Epithelial cell of prostate (primary cell): ENCODE measurements at places on chromosomes 3 and 15.

- DNase-seq = no peak
These were observed 98.5 kb upstream of the CCDC80 start for GRCh38 chr3:112739252-112739965.

GRCh38 chr3:1696669-1697275 lies 401.9 kb upstream of the CNTN4 start:
- DNase-seq = no peak

GRCh38 chr15:71261418-71261817 lies 146.1 kb downstream of the THSD4 start:
- DNase-seq = no peak

DNA sequence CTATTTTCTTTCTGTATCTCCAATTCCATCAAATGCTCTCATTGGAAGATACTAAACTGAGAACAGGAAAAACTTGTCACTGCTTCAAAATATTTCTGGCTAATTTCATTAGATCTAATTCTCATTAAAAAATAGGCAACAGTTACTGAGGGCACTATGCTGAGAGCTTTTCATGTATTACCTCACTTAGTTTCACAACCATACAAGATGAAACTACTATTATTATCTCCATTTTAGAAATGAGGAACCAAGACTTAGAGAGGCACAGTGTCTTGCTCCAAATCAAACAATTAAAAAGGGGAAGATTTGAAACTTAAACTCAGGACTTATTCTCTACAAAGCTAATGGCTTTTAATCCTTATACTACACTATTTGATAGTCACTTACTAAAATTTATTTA lies 7.2 kb upstream of the OTOL1 start:
- no peak for DNase-seq

GRCh38 chr3:20741381-20741780 lies 555.4 kb upstream of the SGO1 start:
- DNase-seq = no peak

- DNase-seq = no peak
These were observed 225.4 kb upstream of the SOX2 start for GRCh38 chr3:181486141-181486885.

DNA sequence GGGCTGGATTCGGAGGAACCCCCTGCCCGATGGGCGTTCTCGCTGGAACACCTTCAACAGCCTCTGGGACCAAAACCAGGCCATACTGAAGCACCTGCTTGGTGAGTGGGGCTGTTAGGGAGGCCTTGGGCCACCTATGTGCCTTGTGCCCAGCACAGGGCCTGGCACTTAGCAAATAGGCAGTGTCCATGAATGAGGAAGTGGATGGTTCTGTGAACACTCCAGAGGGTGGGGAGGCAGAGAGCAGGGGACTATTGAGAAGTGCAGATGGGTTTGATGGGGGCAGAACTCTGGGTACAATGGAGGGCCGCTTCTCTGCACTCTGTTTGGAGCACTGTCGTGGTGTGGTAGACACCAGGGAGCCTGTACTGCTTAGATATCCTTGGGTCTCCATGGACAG lies 1.5 kb downstream of the ECE2 start:
- no peak for DNase-seq

GRCh38 chr15:56931639-56932508 lies 13.4 kb downstream of the TCF12 start:
- no peak for DNase-seq

- no peak for DNase-seq
These were observed 35.7 kb downstream of the GPR176 start for GRCh38 chr15:39884351-39884750.

DNA sequence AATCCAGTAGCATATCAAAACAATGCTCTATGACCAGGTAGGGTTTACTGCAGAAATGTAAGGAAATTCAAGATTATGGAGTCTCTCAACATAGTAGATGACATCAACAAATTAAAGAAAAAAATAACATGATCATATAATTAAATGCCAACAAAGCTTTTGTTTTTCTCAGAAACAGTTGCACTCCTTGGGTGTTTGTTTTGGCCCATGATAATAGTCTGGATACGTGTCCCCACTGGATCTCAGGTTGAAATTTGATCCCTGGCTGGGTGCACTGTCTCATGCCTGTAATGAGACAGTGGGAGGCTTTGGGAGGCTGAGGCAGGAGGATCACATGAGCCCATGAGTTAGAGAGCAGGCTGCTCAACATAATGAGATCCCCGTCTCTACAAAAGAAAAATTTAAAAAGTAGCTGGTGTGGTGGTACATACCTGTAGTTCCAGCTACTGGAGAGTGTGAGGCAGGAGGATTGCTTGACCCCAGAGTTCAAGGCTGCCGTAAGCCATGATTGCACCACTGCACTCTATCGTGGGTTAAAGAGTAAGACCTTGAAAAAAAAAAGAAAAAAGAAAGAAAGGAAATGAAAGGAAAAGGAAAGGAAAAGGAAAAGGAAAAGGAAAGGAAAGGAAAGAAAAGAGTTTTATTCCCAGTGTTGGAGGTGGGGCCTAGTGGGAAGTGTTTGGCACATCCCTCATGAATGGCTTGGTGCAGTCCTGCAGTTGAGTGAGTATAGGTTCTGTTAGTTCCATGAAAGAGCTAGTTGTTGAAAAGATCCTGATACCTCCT lies 53.3 kb upstream of the FOXB1 start:
- DNase-seq = no peak

- DNase-seq = no peak
These were observed 596 bp upstream of the SGO1 start for GRCh38 chr3:20186600-20187004.

- DNase-seq = no peak
These were observed 334.0 kb upstream of the MCTP2 start for GRCh38 chr15:93897377-93897776.
